Inflammatory macrophage treated with lipopolysaccharide for 4 hours (primary cell): ENCODE measurements at places on chromosomes 11 and 22.

GRCh38 chr11:121961321-121961801 lies 154.7 kb downstream of the BLID start:
- no peak for DNase-seq

GRCh38 chr11:112685111-112685510 lies 276.1 kb upstream of the NCAM1 start:
- DNase-seq = no peak

- DNase-seq = no peak
These were observed 9.0 kb upstream of the BID start for GRCh38 chr22:17783312-17783711.

GRCh38 chr11:16395601-16396000 lies 39.3 kb upstream of the SOX6 start:
- DNase-seq = no peak

- DNase-seq = peak; percentile 79
These were observed 10.1 kb downstream of the SYT12 start for GRCh38 chr11:67032830-67033551.

DNA sequence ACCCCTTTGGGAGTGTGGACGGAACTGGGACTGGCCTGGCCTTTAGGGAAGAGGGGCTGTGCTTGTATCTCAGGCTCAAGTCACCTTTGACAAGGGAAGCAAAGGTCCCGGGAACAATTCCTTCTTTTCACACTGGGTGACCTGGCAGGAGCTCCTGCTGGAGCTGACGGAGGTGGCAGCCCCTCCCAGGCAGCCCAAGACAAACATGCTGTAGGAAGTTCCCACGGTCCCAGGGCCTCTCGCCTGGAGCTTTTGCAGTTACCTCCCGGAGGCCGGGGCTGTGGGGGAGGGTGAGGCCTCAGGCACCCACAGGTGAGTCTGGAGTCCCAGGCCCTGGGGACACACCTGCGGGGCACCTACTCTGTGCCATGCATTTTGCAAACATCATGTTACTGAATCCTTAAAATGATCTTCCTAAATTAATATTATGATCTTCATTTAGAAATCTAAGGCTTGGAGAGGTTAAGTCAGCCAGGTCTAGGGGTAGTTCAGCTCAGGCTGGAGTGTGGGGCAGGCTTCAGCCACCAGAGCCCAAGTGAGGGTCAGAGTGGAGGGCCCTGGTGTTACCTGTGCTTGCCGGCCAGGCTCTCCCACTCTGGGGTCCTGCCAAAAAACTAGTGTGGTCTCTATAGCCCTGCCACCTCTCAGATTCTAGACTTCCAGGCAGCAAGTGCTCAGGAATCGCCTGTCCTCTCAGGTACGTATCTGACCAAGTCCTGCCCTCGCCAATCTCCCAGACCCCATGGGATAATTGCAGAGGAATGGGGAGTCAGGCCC lies 15.7 kb upstream of the MYEOV start:
- no peak for DNase-seq
